Hematopoietic multipotent progenitor cell (in vitro differentiated cells): ENCODE measurements at places on chromosomes 6 and 20.

DNA sequence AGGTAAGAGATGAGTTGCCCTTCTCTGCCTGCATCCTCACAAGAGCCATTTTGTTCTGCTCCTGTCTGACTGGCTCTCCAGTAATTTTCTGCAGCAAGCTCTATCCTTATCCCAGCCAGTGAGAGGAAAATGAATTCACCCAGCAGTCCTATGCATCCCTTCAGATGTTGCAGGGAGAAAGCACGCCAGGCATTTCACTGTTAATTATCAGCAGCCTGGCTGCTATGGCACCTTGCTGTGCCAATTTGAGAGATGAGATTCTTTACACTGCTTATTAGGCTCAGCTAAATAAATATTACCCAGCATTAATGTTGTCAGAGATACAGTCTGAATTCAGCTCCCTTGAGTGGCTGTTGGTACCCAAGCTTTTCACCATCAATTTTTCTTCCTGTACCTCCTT, 61.1 kb upstream of the SNAP25 start:
- DNase-seq = no peak

- DNase-seq = no peak
Observed at GRCh38 chr6:112429226-112429625, 82.1 kb downstream of the RFPL4B start.

DNA sequence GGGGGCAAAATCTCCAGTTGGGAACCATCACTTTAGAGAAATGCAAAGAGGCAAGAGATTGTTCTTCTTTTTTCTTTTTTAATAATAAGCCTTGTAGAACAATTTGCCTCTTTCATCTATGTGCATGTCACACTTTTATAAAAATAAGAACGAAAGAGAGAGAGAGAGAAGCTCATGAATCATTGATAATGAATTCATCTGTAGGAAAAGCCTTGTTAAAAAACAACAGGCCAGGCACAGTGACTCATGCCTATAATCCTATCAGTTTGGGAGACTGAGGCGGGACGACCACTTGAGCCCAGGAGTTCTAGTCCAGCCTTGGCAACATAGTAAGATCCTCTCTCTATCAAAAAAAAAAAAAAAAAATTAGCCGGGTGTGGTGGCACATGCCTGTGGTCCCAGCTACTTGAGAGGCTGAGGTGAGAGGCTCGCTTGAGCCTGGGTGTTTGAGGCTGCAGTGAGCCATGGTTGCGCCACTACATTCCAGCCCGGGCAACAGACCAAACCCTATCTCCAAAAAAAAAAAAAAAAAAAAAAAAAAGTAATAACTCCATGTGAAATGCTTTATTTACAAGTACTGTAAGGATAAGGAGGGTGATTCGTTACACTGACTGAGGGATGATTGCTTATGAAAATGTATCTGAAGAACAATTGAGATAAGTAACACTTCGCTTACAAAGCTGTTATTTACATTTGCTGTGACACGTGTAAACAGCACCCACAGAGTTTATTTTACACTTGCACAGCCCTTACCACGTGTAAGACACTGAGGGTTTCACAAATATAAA, 6.0 kb downstream of the CCN5 start:
- no peak for DNase-seq

GRCh38 chr20:7836076-7836475, 104.2 kb downstream of the HAO1 start:
- no peak for DNase-seq

DNA sequence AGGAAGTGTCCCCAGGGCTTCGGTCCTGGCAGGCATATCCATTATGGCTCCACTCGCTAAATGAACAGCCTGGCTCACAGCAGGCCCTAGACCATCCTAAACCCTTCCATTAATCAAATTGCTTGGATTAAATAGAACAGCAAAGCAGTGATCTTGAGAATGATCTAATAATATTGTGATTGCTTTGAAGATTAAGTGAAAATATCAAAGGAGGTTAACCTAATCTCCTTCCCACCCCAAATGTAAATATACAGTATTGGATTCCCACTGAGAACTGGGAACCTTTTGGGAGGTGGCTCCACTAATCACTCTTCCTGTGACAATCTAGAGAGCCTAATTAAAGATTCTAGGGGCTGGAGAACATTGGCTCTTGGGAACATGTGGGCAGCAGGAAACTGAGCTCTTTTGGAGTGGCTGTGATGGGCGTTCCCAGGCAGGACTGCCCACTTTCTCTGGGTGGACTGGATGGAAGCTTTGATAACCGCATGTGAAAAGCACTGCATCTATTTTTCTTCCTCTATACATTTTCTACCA, 68.3 kb upstream of the FRMD1 start:
- DNase-seq = no peak

DNA sequence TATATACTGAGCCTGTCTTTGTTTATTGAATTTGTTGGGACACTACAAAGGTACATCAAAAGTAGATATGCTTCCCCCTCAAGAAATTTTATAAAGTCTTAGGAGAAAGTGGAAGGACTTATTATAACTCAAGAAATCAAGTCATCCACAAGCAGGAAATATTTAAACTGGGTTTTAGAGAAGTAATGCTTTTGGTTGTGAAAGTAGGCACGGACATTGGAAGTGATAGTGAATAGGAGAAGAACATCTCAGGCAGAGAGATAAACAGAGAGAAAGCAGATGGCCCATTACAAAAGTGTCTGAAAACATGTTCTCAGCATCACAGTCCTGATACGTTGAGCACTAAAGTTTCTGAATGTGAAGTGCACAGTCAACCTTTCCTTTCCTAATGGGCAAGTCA, 415.6 kb upstream of the RNF217 start:
- no peak for DNase-seq

DNA sequence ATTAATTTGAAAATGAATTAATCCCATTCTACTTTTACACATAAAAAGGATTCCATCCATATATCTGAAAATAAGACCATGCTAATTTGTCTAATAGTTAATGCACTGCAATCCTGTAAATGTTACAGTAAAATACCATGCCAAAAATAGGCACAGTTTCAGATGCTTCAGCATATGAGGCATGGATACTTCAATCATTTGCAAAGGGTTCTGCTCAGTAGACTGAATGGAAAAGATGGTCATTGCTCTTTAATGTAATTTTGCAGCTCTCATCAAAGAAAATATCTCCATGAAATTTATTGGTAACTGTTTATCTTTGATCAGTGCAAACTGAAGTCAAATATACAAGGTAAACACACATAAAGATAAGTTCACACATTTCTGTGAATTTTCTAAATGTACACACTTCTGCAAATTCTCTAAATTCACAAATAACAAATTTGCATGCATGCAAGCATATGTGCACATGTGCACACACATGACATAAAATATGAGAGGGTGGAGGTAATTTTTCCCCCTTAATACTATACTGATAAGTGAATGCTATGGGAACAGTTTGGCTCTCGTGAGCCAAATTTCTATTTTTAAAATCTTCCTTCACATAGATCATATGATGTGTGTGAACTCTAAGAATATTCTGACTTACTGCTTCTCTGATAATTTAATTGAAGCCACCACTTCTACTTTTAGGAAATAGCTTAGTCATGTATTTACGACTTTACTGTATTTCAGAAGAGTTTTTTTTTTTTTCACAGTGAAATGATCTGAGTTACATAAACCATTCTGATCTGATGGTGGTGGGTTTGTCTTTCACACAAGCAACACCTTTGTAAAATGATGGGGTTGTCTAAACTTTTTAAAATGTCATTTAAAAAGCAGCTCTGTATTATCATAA, 996.8 kb upstream of the CITED2 start:
- no peak for DNase-seq
